Hepatocyte (in vitro differentiated cells): ENCODE measurements at places on chromosomes 2 and 18.

DNA sequence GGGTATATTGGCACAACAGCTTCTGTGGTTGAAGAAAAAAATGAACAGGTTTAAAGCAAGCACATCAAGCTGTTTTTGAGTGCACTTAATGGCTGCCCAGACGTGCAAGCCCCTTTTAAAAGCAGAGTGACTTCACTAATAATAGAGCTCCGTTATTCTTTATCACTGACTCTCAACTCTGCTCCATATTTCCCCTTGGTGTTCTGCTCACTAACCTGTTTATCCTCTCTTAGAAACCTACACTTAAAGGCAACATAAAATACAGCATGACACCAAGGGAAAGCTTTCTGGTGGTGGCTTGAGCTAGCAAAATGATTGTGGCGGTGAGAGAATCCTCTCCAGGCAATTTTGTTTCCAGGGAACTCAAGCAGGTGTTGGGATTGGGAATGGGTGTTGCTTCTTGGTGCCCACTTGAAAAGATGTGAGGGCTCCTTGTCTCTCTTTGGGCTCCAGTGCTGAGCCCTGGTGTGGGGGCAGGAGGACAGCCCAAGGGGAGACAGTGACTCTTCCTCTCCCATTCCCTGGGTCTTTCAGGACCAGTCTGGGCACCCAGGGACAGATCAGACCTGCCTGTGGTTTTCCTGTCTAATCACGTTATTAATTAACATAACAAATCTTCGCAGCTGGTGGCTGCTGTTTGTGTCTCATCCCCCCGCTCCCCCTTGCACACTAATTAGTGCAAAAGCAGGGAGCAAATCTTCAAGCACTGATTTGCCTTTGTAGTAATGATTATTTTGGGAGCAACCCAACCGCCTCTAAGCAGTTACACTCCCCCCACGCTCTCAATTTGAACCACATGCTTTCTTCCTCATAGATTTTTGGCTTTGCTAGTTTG lies 289.4 kb upstream of the CXCR4 start:
- no peak for DNase-seq

- DNase-seq: no peak
Measured at GRCh38 chr2:174191342-174192074, 56.8 kb downstream of the OLA1 start.

DNA sequence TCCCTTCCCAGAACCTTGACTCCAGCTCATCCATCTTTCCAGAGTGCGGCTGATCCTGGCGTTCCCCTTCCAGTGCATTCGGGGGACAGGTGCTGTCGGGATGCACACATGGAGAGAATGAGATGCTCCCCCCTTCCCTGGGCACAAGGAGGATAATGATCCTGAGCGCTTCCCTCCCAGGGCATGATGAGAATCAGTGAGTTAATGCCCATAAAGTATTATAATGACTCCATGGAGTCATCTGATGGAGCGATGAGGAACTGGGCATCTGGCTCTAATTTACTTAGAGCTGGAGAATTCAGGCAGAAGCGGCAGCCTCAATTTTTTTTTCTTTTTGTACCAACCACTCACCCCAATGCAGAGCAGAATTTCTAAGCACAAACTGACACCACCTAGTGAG lies 79.6 kb upstream of the SKOR2 start:
- DNase-seq: no peak

DNA sequence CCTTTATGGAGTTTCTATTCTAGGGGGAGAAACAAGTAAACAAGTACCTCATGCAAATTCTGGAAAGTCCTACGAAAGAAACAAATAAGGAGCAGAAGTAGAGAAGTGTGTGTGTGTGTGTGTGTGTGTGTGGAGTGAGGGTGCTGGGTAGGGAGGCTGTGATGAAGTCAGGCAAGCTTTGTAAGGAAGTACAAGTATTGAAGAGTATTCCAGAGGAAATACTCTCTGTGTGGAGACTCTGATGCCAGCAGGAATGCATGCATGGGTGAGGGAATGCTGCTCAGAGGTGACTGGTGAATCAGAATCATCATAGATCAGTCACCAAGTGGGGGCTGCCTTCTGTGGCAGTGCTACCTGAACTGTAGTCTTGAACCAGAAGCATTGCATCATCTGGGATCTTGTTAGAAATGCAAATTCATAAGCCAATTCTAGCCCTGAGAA lies 34.5 kb downstream of the SLC4A3 start:
- DNase-seq: peak; percentile 46

- DNase-seq: no peak
Measured at GRCh38 chr2:212145121-212145520, 393.5 kb downstream of the ERBB4 start.

GRCh38 chr2:187586011-187586641 lies 31.9 kb upstream of the TFPI start:
- DNase-seq: no peak

DNA sequence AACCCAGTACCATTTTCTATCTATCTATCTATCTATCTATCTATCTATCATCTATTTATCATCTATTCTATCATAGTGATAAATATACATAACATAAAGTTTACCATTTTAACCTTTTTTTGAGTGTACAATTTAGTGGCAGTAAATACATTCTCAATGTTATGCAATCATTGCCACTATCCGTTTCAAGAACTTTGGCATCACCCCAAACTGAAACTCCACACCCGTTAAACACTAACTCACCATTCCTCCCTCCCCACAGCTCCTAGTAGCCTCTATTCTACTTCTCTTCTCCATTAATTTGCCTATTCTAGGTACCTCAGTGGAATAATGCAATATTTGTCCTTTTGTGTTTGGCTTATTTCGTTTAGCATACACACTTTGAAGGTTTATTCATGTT lies 82.5 kb upstream of the KCNE4 start:
- DNase-seq: peak; percentile 12

- DNase-seq: no peak
Measured at GRCh38 chr2:167946441-167946841, 301.0 kb downstream of the STK39 start.

DNA sequence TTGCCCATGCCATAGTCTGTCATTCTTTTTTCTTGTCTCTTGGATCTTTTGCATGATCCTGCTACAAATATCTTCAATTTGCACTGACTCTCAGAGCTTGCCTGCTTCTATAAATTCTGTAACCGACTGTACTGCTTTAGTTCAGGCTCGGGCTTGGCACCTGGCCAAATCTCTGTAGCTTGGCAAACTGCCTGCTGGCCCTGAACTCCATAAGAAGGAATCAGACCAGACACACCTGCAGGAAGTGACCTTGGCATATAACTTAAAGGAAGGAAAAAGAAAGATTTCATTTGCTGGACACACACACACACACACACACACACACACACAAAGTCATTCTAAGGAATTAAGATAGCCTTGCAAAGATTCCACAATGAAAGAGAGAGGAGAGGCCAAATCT lies 291.2 kb upstream of the DDX18 start:
- DNase-seq: peak; percentile 78

DNA sequence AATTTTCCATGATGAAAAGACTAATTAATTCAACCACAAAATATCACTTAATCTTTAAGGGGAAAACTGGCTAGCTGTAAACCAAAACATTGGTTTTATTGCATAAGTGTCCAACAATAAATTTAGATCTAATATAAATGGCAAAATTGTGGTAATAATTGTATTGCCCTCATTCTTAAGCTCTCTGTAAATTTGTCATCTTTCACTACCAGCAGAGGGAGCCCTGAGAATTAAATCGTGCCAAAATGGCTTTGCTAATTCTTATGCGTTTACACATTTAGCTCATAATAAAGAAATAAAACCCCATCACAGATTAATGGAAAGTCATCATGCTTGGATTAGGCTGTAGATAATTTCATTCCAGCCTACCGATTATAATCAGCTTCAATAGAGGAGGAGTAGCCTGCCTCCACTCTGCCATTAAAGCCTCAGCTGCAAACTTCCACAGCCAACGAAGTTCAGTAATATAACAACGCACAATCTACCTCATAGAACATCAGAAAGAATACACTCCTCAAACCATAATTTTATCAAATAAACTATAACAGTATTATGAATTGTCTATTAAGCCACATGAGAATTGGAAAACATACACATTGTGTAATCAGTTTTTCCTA lies 70.0 kb upstream of the ATP5MC3 start:
- peak; percentile 57 for DNase-seq

- DNase-seq: no peak
Measured at GRCh38 chr2:201890453-201890852, 84.1 kb downstream of the CDK15 start.

DNA sequence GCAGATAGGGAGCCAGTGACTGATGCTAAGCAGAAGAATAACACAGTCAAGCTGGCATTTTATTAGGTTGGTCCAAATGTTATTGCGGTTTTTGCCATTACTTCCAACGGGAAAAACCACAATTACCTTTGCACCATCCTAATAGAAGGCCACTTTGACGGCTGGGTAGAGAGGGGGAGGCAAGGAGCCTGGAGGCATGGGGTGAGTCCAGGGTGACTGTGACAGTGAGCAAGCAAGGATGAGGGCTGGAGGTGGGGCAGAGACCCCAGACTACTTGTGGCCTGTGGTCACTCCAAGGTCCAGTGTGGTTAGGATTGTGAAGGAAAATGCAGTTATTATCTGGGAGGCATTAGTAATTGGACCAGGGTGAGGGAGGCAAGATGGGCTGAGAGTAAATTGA lies 389.5 kb downstream of the CLIP4 start:
- DNase-seq: no peak

DNA sequence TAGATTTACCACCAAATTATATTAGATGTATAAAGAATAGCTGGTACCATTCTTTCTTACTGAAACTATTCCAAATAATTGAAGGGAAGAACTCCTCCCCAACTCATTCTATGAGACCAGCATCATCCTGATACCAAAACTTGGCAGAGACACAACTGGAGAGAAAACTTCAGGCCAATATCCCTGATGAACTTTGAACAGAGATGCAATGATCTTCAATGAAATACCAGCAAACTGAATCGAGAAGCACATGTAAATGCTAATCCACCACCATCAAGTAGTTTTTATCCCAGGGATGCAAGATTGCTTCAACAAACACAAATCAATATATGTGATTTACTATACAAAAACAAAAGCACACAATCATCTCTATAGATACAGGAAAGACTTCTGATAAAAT lies 329.8 kb downstream of the RDH14 start:
- no peak for DNase-seq

DNA sequence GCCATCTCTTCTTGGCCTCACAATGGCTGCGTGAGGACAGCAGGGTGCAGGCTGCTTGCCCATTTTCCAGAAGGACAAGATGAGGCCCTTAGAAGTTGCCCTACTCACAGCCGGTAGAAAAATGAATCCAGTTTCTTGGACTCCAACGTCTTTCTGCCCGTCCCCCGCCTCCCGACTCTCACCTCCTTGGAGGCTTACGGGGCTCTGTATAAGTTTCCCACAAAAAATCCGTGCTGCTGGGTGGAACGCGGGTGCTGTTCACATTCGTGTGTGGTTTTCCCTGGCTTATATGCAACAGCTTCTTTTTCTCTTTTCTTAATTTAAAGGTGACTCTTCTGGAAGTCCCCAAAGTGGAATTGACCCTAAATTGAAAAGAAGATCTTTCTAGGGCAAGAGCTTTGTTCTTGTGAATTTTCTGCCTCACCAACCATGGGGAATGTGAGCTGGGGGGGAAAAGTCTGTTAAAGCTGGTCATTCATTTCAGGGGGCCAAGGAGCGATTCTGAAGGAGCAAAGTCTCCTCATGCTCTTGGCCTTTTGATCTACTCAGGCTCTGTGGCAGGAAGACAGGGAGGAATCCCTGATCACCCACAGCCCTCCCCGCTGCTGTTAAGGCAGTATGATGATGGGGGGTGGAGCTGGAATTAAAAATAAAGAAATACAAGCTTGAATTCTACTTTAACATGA lies 51.3 kb downstream of the DDX1 start:
- DNase-seq: no peak

DNA sequence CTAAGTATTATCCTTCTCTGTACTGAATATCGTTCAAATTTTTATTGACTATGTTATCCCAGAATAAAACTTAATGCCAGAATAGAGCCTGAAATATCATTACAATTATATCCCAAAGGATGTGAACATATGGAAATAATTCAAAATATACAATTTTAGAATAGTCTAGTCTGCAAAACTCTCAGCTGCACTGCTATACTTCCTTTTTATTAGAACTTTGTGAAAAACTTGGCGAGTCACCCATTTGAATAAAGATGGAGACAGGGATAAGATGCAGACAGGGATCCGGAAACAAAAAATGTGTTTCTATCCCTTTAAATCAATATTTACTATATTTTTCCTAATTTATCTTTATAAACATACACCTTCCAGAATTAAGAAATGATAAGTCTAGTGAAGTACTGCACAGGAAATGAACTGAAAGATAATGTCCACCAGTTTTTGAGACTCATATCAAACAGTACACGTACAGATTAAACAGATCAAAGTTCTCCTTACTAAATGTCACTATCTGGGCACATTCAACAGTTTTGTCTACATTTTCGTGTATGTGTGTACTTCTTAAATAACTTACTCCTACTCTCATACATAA lies 107.8 kb downstream of the MEP1B start:
- no peak for DNase-seq

DNA sequence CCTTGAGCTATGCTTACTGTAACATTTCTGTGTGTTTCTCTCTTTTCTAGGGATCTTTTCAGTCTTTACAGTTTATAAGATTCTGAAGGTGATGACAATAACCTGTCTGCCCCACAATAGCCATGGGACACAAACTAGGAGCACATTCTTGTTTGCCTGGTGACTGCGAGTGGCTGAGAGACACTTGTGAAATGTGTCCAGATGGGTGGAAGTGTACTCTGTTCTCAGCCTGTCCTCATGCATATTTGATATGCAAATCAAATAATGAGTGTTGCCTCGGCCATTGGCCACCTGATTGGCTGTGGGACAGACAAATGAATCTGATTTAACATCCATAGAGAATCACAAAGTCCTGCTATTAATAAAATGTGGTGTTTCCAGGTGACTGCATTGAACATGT lies 246.2 kb downstream of the HNMT start:
- no peak for DNase-seq

DNA sequence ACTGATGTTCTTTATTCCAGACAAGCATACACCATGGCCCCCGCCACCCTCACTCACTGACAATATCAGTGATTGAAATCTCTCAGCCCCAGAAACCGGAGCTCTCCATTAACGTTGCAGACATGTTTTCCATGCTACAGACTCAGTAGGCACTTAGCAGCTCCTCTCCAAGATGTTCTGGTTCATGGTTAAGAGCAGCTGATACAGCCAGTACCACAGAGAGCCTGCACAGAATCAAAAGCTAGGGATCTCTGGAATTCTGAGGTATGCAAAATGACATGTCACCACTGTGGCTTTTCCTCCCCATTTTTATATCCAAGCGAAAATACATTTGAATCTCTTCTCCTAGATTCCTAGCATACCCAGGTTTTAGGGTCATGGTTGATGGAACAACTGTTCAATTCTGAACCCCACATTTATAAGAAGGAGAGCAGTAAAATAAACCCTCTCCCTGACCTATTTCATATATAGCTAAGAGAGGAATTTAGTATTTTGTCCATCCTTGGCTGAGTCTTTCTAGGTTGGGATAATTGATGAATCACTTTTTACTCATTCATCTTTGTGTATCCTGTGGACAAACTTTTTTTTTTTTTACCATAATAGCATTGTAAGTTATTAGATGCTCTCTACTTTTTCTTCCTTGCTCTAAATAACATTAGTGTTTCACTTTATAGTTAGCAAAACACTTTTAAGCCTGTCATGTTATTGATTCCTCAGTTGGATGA lies 488.4 kb upstream of the PIK3C3 start:
- DNase-seq: no peak

- no peak for DNase-seq
Measured at GRCh38 chr2:195342061-195342460, 315.0 kb upstream of the SLC39A10 start.

- DNase-seq: no peak
Measured at GRCh38 chr2:27690052-27690451, 26.4 kb downstream of the SLC4A1AP start.

- DNase-seq: no peak
Measured at GRCh38 chr2:229501051-229501794, 213.1 kb downstream of the DNER start.

- no peak for DNase-seq
Measured at GRCh38 chr2:208064220-208064961, 39.1 kb upstream of the PLEKHM3 start.
